Stimulated activated CD8-positive, alpha-beta memory T cell treated with anti-CD3 and anti-CD28 coated beads, Interleukin-15, amount 100 ng/mL, for 4 hours (primary cell): ENCODE measurements at places on chromosomes 4 and X.

DNA sequence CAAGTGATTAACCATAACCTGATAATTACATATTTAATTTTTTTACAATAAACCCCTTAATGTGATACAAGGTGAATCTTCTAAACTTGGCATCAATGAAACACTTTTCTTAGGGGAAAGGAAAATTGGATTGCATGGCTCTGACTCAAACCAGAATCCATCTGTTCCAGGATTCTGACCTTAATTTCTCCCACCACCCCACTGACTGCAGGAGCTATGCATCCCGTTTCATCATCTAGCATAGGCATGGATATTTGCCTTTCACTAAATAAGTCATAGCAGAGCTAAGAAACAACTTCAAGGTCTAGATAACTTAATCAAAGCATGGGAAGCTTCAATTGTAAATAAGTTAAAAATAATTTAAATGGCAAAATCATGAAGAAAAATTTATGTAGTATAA lies 156.3 kb downstream of the BTC start:
- DNase-seq: no peak

GRCh38 chr4:46491455-46491854 lies 101.5 kb upstream of the GABRA2 start:
- no peak for DNase-seq

DNA sequence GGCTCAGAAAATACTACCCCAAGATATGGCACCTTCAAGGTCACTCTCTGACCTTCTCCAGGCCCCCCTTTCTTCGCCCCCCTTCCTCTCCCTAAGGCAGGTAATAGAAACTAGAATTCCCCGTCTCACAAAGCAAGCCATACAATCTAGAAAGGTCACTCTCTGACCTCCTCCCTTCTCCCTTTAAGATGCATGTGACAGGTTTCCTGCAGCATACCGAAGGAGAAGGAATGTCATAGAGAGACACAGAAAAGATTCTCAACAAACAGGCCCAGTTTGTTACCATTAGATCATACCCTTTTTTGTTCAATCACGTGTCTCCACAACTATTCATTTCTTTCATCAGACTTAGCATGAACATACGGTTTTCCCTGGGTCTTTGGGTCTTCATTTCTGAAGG lies 51.2 kb upstream of the RBMXL3 start:
- DNase-seq: no peak

DNA sequence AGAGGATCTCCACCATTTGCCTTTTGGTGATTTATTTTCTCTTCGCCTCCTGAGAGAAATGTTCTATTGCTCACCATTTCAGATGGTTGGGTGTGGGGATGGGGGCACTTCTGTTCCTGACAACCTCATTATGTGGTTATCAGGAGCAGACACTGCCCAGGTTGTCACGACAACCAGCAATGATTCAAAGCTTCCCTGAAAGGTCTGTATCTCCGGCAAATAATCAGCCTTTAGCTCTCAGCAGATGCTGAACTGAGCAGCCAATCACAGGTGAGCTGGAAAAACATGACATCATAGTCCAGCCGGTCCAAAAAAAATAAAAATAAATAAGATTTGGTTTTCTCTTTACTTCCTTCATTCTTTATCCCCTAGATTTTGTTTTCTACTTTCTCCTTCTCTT lies 5.5 kb upstream of the PAK3 start:
- no peak for DNase-seq

- DNase-seq: no peak
Measured at GRCh38 chr4:6425336-6425735, 47.1 kb downstream of the PPP2R2C start.

DNA sequence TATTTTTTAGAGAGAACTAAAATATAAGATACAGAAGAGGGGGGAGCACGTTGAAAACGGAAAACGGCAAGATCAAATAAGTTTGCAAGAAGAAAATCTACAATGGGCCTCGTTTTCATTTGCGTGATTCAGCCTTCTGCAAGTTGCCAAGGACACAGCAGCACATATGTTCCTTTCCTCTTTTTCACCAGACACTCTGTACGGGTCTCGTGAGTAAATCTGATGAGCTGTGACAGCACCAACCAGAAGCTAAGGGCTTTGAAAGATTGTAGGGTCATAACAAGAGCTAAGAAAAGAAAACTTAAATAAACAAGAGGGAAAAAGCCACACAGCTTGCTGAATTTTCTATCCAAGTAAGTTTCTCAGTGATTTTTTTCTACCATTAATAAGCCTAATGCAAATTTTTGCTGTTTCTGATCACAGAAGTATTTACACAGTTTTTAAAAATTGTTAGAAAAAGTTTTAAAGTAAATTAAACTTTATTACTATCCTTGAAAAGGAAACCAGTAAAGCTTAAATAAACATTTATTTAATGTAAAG lies 63.4 kb downstream of the SCML2 start:
- DNase-seq: no peak

GRCh38 chr4:185573651-185574199 lies 38.4 kb upstream of the PDLIM3 start:
- no peak for DNase-seq

DNA sequence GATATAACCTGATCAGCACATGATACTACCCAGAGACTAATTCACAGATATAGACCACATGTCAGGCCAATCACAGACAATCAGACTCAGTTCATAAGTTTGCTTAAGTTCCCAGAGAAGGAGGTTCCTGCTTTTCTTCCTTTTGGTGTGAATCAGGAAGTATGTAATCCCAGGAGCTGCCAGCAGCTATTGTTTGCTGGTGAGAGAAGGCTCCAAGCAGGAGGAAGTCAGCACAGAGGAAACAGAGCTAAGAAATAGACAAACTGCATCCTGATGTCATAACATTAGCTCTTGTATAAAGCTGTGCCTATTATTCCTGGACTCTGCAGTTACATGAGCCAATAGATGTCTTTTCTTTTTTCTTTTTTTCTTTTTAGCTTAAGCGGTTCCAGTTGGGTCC lies 50.9 kb downstream of the UCHL1 start:
- DNase-seq: no peak

DNA sequence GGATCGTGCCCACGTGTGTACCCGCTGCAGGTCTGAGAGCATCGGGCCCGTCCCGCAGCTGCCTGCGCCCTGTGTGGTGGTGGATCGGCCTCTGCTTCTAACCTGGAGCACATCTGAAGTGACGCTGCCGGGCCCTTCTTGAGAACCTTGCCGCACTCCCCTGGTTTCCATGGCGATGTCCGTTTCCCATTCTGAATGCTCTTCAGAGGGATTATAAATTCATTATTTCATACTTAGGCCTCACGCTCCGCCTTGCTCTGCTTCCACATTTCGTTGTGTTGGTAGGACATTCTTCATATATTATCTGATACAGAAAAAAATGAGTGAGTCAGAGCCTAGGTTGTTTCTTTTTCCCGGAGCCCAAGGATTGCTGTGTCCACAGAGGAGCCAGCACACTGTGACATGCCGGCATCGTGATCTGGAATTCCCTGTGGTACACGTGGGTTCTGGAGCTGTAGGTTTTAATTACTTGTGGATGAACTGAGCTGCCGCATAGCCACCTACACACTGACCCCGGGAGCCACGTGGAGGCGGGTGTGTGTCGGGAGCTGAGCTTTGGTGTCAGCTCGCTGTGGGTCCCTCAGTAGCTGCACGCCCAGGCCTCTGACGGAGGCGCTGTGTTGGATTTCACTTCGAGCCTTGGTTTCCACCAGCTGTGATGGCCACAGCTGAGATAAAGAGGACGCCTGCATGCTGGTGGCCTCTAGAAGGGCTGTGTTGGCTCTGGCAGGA lies 63.4 kb downstream of the PSAPL1 start:
- DNase-seq: no peak

GRCh38 chr4:106624671-106625070 lies 256.1 kb upstream of the GIMD1 start:
- DNase-seq: no peak

DNA sequence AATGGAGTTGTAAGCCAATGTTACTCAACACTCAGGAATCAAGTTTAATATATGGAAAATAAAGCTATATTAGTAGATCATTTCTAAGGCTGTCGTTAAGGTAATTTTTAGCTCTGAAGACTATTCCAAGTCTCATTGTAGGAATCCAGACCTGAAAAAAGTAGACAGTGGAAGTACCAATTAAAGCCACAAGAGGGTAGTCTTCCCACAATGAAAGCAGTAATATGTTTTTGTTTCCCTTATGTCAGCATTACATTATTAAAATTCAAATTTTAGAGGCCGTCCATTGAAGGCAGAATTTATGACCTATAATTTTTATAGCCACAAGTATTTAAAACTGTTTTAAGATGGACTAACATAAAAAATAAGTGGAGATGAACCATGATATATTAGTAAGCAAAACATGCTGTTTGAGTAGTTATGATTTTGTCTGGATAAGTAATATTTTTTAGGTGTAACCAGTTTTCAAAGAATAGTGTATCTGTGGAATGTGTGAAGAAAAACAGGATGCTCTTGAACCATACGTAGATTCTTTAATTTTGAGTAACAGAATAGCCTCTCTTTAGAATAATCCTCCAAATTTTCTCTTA lies 372.6 kb upstream of the TECRL start:
- no peak for DNase-seq

DNA sequence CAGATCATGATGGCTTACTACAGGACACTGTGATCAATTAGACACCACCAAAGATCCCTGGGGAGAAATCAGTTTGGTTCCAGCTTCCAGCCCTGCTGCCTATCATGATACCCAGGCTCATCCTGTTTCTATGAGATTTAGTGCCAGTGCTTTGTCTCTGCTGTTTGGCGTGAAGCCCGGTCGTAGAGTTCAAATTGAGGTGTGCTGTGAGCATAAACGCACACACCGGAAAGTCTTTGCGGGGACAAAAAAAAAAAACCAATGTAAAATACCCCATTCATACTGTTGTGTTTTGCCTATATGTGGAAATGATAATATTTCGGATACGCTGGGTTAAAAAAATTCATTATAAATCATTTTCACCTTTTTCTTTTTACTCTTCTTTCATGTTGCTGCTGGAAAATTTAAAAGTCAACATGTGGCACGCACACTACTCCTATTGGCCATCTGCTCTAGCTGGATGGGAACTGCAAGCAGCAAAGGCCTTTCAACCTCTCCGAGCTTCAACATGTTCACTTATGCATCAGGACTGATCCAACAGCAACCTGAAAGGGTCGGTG lies 607 bp upstream of the DKC1 start:
- DNase-seq: no peak

DNA sequence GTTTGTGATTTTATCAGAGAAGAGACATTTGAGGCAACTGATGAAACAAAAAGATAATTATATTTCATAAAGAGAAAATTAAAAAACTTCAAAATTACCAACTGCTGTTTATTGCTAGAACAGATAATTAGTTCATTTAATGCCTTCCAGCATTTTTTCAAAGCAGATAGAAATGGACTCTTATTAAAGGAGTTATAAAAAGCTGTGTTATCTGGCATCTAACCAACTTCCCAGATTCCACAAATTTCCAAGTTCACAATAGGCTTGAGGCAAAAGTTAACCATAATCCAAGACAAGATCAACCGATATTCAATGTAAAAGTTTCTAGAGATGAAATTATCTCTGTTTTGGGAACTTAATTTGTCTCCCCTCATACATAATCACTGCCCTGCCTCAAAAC lies 152.4 kb downstream of the TSPAN5 start:
- no peak for DNase-seq

- no peak for DNase-seq
Measured at GRCh38 chr4:110087070-110087708, 111.2 kb downstream of the ELOVL6 start.

GRCh38 chrX:119010491-119010890 lies 36.1 kb downstream of the LONRF3 start:
- DNase-seq: no peak

DNA sequence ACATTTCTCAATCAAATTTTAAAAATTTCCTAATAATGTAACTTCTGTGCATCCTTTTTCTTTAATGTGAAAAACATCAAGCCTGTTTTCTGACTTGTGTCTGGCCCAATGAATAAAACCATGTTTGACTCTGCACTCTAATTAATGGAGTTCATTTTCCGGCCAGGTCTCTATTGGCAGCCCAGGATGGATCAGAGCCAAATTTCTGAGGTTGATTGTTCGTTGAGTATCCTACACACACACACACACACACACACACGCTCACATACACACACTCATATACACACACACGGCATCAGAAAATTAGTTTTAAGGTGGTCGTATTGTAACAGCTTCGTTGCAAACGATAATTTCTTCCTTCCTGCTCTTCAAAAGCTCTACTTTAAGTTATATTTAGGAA lies 28.9 kb upstream of the TLL1 start:
- no peak for DNase-seq

GRCh38 chr4:55409468-55410171 lies 13.9 kb downstream of the TMEM165 start:
- DNase-seq: no peak
